ENCODE measurements at places on chromosomes 5 and 9.

GRCh38 chr9:70120834-70121510 lies 77.3 kb downstream of the MAMDC2 start:
- no peak overlapping the region for H3K4me3 ChIP-seq
- no peaks in the 10 kb centered on the region for H3K36me3 ChIP-seq
- H3K27me3 ChIP-seq, result peaks cover 6% of the 10 kb centered on the region
- no peak for DNase-seq
- no peak overlapping the region for H3K27ac ChIP-seq
- no peaks in the 10 kb centered on the region for H3K4me1 ChIP-seq

DNA sequence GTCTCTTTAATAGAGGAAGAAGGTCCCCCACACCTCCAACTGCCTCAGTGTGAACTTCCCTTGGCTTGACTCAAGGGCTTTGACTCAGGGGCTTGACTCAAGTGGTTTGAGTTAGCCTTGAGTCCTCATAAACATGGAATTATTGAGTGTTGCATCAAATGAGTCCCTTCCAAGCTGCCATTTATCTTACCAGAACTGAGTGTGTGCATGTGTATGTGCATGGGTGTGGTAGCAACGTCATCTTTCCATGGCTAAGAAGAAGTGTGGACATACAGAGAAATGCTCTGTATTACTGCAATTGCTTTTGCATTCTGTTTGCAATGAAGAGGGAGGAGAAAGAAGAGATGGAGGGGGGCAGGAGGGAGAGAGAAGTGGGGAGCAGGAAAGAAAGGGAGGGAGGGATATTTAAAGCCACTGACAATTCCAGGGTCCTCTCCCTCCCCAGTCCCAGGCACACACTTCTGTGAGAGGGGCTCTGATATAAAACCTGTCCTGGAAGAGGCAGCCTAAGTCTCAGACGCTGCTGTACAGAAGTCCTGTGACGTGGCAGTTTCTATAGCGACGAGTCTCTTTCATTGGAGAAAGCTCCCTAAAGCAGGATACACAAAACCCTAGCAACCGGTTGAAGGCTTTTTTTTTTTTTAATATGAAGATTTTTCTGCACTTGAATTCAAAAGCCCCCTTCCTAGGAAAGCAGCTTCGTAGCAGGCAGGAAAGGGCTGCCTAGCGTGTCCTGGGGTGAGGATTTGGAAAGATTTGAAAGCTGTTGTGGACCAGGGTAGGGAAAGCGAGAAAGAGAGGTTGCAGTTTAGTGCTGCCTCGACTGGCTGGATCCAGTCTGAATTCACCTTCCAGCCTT lies 93.3 kb upstream of the MAP1B start:
- peaks cover 7% of the 10 kb centered on the region for H3K27me3 ChIP-seq
- no peaks in the 10 kb centered on the region for H3K4me1 ChIP-seq
- DNase-seq, result no peak
- H3K36me3 ChIP-seq, result no peaks in the 10 kb centered on the region
- H3K4me3 ChIP-seq, result no peak overlapping the region

GRCh38 chr9:110007477-110008270 lies 200.3 kb downstream of the C9orf152 start:
- peak overlapping the region; percentile 64 for H3K27ac ChIP-seq
- DNase-seq, result no peak
- peaks cover 26% of the 10 kb centered on the region for H3K4me1 ChIP-seq
- no peaks in the 10 kb centered on the region for H3K27me3 ChIP-seq
- H3K4me3 ChIP-seq, result no peak overlapping the region
- H3K36me3 ChIP-seq, result peaks cover 16% of the 10 kb centered on the region

- H3K27me3 ChIP-seq, result no peaks in the 10 kb centered on the region
- no peaks in the 10 kb centered on the region for H3K36me3 ChIP-seq
- DNase-seq, result no peak
Observed at GRCh38 chr5:30069441-30070263, 1123.8 kb upstream of the CDH6 start.

DNA sequence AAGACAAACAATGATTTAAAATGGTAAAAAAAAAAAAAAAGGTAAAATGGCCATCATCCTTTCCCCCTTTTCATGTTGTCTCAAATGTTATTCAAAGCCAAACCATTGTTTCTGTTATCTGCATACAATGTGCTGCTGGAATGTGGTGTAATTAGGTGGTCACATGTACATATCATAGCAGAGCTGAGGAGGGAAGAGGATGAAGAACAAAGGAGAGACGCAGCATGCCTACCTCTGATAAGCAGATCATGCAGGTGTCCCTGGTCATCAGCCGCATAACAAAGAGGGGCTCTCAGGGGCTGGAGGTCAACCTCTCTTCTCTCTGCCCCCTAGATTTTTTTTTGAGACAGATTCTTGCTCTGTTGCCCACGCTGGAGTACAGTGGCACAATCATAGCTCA lies 141.0 kb downstream of the CARTPT start:
- no peak overlapping the region for H3K27ac ChIP-seq
- H3K27me3 ChIP-seq, result peaks cover 10% of the 10 kb centered on the region
- no peak overlapping the region for H3K4me3 ChIP-seq
- H3K4me1 ChIP-seq, result no peaks in the 10 kb centered on the region

DNA sequence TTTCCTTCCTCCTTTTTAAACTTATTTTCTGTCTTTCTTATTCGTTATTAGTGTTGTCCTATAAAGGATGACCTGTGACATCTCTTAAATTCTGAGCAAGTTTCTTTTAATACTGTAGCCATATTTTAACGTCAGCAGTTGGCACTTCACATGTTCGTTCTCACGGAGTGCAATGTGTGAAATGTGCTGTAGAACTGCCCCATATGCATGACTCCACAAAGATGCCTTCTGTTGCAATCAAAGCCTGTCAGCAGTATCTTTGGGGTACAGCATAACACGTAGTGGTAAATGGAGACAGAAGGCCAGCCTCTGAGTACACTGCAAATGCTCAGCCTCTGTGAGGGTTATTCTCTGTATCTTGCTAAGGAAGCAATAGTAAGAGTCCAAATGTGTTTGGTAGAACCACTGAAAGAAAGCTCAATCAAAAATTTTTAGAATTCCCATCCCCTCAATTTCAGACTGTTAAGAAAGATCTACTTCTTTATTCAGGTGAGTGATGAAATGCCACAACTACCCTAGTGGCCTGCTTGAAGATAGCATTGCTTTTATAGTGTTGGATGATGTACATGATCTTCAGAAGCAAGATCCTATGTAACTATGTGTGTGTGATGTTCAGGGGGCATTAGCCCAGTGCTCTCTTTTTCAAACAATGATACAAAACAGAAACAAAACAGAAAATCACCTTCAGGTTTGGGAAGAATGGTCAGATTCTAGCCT lies 277.7 kb downstream of the TMEM167A start:
- H3K4me1 ChIP-seq, result no peaks in the 10 kb centered on the region
- no peak for DNase-seq
- no peaks in the 10 kb centered on the region for H3K36me3 ChIP-seq

DNA sequence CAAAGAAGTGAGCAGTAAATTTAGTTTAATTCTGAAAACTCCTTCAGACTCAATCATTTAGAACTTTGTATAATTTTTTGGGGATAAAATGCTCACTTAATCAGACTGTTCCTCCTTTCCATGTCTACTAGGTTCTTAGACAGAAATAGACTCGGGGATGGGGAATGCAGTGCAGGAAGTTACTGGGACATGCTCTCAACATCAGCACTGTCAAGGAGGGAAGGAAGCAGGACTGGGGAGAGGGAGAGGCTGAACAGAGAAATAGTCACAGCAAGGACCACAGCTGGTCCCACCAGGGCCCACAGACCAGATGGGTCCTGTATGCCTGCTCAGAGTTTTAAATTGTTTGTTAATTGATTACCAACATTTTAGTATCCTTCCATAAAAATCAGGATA lies 310.1 kb upstream of the MSX2 start:
- H3K27me3 ChIP-seq, result peaks cover 8% of the 10 kb centered on the region
- no peaks in the 10 kb centered on the region for H3K36me3 ChIP-seq
- H3K4me1 ChIP-seq, result peaks cover 6% of the 10 kb centered on the region

DNA sequence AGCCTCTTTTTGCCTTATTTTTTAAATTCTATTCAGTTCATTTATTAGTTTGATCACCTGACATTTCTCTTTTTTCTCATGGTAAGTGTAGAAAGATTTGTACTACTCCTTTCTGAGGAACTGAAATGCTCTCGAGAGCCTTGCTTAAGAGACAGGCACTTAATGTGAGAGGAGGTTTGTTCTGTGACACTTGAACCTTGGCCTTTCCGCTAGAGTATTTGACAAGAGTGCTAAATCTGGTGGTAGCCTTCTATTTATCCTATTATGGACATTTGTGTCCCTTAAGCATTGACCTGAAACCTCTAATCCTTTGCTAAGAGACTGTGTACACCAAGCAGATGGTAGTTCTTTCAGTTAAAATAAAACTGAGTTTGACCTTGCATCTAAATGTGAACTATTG lies 805.0 kb upstream of the PTPRD start:
- H3K4me3 ChIP-seq, result no peak overlapping the region
- H3K36me3 ChIP-seq, result no peaks in the 10 kb centered on the region
- H3K4me1 ChIP-seq, result no peaks in the 10 kb centered on the region
- DNase-seq, result no peak

DNA sequence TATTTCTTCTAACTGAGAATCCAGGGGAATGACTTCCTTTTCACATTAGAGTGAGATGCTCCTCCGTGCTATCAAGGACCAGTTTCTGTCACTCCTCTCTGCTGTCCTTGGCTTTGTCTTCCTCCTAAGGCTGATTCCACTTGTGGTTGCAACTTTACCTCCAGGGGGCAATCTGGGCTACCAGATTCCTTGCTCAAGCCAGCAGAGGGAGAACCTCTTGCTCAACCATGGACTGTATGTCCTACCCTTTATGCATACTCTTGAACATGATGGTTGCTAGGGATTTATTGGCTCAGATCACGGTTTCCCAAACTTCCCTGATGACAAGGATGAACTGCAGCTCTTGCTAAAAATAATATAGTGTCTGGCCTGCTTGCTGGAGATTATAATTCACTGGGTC lies 24.0 kb downstream of the NNT start:
- no peak overlapping the region for H3K27ac ChIP-seq
- peaks cover 3% of the 10 kb centered on the region for H3K4me1 ChIP-seq
- H3K4me3 ChIP-seq, result no peak overlapping the region
- H3K36me3 ChIP-seq, result peaks cover 23% of the 10 kb centered on the region
- H3K27me3 ChIP-seq, result no peaks in the 10 kb centered on the region
- DNase-seq, result no peak

- no peak overlapping the region for H3K4me3 ChIP-seq
- H3K36me3 ChIP-seq, result no peaks in the 10 kb centered on the region
- no peak overlapping the region for H3K27ac ChIP-seq
- DNase-seq, result no peak
Observed at GRCh38 chr5:13250464-13251291, 693.8 kb downstream of the DNAH5 start.

DNA sequence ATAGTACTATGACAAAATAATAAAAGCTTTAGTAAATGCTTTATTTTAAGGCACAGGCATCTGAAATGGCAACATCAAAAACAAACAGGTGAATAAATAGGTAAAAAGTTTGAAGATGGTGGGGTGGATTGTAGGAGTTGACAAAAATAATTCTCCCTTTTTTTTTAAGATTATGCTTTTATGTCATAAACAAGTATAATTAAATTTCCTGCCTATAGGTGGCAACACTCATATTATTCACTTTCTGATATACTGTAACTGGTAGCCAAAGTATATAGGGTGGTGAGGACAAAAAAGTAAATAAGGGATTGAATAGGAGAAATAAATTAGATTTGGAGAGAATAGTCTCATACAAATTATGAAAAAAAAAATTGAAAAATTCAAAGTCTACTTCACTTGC lies 120.0 kb upstream of the ACOT12 start:
- no peak overlapping the region for H3K27ac ChIP-seq
- DNase-seq, result no peak
- no peak overlapping the region for H3K4me3 ChIP-seq
- H3K4me1 ChIP-seq, result no peaks in the 10 kb centered on the region
- H3K27me3 ChIP-seq, result no peaks in the 10 kb centered on the region

DNA sequence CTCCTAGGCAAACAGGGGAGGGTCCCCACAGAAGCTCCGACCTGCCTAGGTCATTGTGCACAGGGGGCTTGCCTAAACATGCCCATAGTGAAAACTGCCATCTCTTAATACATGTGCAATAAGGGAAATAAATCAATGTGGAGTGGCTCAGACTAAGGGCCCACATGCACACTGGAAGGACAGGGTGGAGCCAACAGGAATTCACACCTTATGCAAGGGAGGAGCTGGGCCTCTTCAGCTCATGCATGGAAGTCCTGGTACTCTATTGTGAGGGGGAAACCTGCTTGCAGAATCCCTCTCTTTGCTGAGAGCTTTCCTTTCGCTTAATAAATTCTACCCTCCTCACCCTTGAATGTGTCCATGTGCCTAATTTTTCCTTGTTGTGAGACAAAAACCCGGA lies 815.8 kb downstream of the EFNA5 start:
- no peaks in the 10 kb centered on the region for H3K36me3 ChIP-seq
- no peaks in the 10 kb centered on the region for H3K27me3 ChIP-seq
- H3K27ac ChIP-seq, result no peak overlapping the region
- no peak overlapping the region for H3K4me3 ChIP-seq
- H3K4me1 ChIP-seq, result no peaks in the 10 kb centered on the region

GRCh38 chr9:129423216-129423615 lies 197.7 kb downstream of the C9orf50 start:
- no peaks in the 10 kb centered on the region for H3K36me3 ChIP-seq
- no peak overlapping the region for H3K27ac ChIP-seq
- peaks cover 4% of the 10 kb centered on the region for H3K4me1 ChIP-seq
- DNase-seq, result no peak
- H3K27me3 ChIP-seq, result peaks cover 8% of the 10 kb centered on the region
